Type B pancreatic cell (in vitro differentiated cells): ENCODE measurements at places on chromosomes 12 and 14. TPM values are rescaled to one million over a fixed set of nuclear protein-coding genes. Genes with fewer than 3 reads are reported as not detected.
A peak's percentile ranks its signal among the peaks of the same experiment; 100 is the strongest.

Gene CRIP1
- 5.1 and 15.4 TPM in 2 replicates for total RNA-seq

- H3K4me3 ChIP-seq = no peak overlapping the region
- no peaks in the 10 kb centered on the region for H3K27me3 ChIP-seq
- DNase-seq = no peak
- peak overlapping the region; percentile 64 for H3K27ac ChIP-seq
Observed at GRCh38 chr12:79058342-79058741, 193.8 kb downstream of the SYT1 start.

GRCh38 chr12:79482921-79483320 lies 207.8 kb downstream of the PAWR start:
- no peaks in the 10 kb centered on the region for H3K4me1 ChIP-seq
- H3K27ac ChIP-seq = no peak overlapping the region
- H3K27me3 ChIP-seq = no peaks in the 10 kb centered on the region
- DNase-seq = no peak
- peaks cover 7% of the 10 kb centered on the region for H3K36me3 ChIP-seq

Gene SLC5A8
- total RNA-seq = 0.72 and 1.0 TPM in 2 replicates
